ENCODE measurements at places on chromosomes 11 and 22.
A peak's percentile ranks its signal among the peaks of the same experiment; 100 is the strongest.

DNA sequence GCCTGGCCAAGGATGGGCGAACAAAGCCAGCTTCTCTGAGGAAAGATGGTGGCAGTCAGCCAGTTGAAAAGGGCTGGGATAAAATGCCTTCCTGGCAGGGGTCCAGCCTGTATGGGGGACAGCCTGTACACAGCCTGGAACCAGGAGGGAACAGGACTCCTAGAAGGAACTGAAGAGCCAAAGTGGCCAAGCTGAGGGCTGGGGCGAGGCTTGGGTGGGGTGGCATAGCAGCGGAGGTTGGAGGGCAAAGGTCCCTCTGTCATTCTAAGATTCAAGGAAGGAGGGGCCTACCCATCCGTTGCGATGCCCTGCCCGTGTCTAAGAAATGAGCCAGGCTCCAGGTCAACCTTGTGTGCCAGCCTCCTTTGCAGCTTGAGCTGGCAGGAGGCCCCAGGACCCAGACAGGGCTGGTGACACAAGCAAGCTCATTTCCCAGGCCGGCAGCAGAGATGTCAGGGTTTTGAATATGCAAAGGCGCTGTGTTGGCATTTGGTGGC, 22.6 kb downstream of the FADD start:
- DNase-seq = no peak

DNA sequence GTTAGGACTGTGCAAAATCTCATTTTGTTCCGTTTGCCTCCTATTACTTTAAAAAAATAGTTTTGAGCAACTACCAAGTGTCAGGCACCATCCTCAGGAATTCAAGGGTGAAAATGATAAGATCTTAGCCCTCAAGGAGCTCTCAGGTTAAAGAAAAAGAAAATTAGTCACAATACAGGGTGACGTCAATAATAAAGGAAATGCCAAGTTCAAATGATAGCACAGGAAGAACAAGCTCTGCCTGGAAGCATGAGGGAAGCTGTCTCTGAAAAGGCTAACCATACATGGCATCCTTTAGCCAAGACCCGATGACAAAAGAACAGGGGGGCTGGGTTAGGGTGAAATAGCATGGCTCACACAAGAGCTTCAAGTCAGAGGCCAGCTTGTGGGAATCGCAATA, 11.1 kb upstream of the MPZL2 start:
- no peak for DNase-seq

GRCh38 chr11:46222490-46223251, 54.8 kb upstream of the CREB3L1 start:
- DNase-seq = no peak

DNA sequence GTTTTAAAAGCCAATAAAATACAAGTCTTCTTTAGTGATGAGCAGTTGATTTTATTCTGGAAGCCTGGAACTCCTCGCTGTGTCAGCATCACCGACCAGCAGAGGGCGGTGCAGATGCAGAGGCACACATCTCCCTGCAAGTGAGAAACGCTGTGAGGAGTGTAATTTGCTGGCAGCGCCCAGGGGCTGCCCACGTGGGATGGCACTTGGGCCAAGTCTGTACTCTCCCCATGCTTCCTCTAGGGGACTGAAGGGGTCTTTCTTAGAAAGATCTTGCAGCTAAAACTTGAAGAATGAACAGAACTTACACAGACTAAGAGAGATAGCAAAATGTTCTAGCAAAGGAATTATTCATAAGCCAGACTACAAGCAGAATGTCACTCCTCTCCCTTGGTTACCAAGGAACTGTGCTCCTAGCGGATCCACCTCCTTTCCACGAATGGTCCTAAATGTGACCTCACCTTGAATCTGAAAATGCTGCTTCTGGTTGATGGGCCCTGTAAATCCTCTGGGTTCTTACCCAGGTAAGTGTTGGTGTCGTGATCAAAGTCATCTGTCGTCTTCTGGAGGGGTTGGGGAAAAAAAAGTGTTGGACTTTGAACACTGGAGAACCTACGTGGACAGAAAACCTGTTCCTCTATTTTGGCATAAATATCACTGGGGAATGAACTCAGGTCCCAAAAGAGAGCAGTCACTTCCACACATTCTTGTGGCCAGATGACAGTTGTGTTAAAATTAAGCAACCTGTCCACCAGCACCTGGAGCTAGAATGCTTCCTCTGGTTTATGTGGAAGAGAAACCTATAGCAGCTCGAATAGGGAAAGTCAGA, 31.8 kb downstream of the CNTF start:
- DNase-seq = peak; percentile 73

- no peak for DNase-seq
These were observed 7.8 kb downstream of the GAL start for GRCh38 chr11:68692115-68692514.

DNA sequence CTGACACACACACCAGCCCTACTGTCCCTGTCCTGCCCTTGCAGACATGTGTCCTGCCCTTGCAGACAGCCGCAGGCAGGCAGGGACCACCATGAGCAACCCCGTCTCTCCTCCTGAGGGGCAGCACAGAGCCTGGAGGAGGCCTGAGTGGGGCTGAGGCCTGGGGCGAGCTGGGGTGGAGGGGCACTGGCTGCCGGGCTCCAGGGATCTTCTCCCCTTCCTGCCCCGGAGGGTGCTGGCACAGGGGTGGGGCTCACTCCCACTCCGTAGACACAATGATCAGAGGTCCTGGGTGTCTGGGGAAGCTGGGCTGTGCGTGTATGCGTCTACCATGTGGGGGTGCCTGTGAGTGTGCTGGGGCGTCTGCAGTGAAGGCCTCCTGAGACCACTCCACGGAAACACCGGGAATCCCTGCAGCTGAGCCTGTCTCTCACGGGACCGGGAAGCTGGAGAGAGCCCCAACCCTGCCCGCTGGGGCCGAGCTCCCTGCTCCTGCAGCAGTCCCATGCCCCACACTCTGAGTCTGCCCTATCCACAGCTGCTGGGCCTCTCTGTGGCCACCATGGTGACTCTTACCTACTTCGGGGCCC, 588 bp downstream of the TSPAN32 start:
- no peak for DNase-seq

GRCh38 chr11:115421352-115421991, 82.7 kb downstream of the CADM1 start:
- DNase-seq = no peak

DNA sequence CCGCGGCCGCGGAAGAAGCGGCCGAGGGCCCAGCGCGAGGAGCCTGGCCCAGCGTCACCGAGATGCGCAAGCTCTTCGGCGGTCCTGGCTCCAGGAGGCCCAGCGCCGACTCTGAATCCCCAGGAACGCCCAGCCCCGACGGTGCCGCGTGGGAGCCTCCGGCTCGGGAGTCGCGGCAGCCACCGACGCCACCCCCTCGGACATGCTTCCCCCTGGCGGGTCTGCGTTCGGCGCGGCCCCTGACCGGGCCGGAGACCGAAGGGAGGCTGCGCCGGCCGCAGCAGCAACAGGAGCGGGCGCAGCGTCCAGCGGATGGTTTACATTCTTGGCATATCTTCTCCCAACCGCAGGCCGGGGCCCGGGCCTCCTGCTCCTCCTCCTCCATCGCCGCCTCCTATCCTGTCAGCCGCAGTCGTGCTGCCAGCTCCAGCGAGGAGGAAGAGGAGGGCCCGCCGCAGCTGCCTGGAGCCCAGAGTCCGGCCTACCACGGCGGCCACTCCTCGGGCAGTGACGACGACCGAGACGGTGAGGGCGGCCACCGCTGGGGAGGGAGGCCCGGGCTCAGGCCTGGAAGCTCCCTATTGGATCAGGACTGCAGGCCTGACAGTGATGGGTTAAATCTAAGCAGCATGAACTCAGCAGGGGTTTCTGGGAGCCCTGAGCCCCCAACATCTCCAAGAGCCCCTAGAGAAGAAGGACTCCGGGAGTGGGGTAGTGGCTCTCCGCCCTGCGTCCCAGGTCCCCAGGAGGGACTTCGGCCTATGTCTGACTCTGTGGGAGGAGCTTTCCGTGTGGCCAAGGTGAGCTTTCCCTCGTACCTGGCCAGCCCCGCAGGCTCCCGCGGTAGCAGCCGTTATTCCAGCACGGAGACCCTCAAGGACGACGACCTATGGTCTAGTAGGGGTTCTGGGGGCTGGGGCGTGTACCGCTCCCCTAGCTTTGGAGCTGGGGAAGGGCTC, 1.2 kb downstream of the ARHGEF17 start:
- no peak for DNase-seq

DNA sequence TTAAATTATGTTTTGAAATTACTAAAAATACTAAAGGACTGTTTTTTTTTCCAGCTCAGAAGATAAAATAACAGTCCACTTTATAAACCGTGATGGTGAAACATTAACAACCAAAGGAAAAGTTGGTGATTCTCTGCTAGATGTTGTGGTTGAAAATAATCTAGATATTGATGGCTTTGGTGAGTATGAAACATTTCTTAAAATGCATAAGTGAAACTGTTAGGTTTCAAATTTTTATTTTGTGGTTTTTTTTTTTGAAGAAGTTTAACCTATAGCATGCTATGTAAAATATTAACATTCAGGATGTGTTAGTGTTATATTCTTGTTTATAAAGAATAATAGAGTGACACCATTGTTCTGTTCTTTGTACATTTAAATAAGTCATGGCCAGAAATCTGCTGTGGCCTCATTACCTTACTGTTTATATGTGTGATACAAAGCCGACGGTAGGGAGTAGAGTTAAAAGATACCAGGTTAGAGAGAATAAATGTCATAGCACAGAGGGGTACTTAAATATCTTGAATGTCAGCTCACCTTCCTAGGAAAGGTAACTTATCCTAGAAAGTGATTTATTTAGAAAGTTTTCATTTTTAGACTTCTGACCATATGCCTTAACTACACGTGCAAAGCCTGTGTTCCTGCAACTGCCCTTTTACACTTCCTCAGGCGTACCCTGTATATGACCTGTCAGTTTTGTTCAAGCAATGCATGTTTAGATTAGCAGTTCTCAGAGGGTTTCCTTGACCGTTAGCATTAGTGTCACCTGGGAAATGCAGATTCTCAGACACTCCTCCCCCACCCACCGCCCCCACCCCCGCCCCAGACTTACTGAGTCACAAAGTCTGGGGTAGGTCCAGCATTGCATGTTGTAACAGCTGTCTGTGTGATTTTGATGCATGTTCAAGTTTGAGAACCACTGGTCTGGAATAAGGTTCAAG, 6.3 kb downstream of the FDX1 start:
- no peak for DNase-seq

- no peak for DNase-seq
These were observed 56.1 kb upstream of the B3GAT1 start for GRCh38 chr11:134468081-134468668.

- no peak for DNase-seq
These were observed 69.1 kb downstream of the FCHSD2 start for GRCh38 chr11:73072935-73073481.

GRCh38 chr11:79609511-79609910, 168.7 kb upstream of the TENM4 start:
- DNase-seq = no peak

- DNase-seq = no peak
These were observed 96.4 kb upstream of the BIRC3 start for GRCh38 chr11:102220728-102221467.

DNA sequence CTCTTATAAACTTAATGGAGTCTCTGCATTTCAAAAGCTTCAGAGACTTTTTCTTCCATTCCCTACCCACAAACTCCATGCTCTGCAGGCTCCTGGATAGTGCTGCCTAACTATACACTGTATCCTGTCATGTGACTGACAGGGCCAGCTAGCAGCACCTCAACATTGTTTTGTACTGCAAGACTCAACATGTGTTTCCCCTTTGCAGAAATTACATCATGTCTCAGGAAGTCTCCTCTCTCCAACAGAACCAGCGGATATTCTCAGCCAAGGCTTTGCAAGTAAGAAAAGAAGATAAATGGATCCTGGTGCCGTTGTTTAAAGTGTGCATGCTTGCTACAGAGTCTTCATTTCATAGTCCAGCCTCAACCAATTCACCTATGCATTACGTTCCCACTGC, 164.0 kb upstream of the UBASH3B start:
- no peak for DNase-seq

DNA sequence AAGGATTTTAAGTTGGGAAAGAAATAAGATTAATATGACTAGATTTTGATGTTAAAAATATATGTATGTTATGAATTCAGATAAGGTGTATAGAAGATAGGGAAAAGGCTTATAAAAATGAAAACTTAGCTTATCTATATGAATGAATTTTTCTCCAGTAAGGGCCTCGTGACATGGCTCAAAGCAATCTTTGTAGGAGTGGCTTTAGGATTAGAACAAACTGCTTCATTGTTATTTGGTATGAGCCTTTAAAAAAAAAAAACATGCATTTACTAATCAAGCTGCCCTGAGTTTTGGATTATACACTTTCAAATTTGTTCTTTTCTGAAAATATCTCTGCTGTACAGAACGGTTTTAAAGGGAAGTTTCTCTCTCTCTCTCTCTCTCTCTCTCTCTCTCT, 905.9 kb downstream of the OPCML start:
- DNase-seq = no peak

DNA sequence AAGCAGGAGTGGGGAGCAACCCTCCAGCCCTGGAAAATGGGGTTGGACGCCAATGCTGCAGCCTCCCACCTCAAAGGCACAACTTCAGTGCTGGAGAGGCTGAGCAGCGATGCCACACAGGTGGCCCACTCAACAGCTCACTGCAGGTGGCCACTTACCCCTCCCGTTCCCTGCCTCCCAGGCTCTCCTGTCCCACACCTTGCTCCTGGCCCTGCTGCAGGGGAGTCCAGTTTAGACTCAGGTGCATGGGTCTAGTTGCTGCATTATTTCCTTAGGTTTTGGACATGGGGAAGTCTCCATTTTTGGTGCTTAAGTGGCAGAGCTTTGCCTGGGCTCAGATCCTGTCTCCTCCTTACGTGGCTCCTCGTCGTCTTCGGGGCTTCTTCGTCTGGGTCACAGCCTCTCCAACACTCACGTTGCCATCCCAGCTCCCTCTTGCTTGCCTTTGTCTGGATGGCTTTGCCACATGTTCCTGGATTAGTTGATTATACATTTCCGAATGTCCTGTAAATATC, 898.3 kb downstream of the BRD1 start:
- DNase-seq = no peak

- no peak for DNase-seq
These were observed 3.9 kb downstream of the CRYBB2 start for GRCh38 chr22:25223269-25223850.

DNA sequence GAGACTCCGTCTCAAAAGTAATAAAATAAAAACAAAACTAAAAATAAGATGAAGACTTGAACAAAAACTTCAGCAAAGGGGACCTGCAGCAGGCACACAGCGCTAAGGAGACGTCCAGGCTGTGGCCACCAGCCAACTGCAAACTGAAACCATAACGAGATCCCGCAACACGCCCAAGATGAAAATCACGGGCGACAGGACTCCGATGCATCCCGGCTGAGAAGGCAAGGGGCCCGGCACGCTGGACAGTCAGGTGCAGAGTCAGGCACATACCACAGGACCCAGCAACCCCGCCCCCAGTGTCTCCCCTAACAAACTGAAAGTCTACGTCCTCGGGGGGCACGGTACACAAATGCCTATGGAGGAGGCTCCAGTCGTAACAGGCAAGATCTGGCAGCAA, 9.2 kb downstream of the HRAS start:
- DNase-seq = no peak

- DNase-seq = no peak
These were observed 184.9 kb upstream of the SESN3 start for GRCh38 chr11:95415837-95416304.

GRCh38 chr22:43078522-43078921, 10.7 kb downstream of the TTLL1 start:
- no peak for DNase-seq

- no peak for DNase-seq
These were observed 29.6 kb downstream of the TMEM184B start for GRCh38 chr22:38243007-38243765.

All from stimulated activated CD8-positive, alpha-beta memory T cell treated with anti-CD3 and anti-CD28 coated beads, Interleukin-4, amount 100 ng/mL, for 24 hours (primary cell).